NCI-H187 (cell line): ENCODE measurements at places on chromosomes 13 and 19.

GRCh38 chr13:42486711-42487198 is 87.2 kb upstream of the TNFSF11 start:
- no peak for DNase-seq

DNA sequence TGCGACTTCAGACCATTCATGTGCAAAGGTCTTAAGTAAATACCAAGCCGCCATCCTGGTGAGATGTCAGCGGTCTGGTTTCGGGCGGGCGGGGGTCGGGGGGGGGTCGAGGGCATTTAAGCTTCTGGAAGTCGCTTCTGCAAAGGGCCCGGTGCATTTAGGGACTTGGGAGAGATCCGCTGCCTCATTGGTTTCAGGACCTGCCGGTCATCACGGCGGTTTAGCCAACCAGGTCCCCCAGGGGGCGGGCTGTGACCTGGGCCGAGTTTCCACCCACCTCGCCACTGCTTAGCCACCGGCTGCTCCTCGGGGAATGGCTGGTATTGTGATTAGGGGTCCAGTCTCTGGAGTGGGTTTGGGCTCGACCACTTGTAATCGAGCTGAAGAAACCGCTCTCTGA is 7.8 kb downstream of the ANKLE1 start:
- DNase-seq: no peak

GRCh38 chr13:38784036-38784880 is 97.4 kb downstream of the FREM2 start:
- no peak for DNase-seq

- peak; percentile 88 for DNase-seq
Observed at GRCh38 chr13:98484289-98485219, 92.4 kb downstream of the STK24 start.

DNA sequence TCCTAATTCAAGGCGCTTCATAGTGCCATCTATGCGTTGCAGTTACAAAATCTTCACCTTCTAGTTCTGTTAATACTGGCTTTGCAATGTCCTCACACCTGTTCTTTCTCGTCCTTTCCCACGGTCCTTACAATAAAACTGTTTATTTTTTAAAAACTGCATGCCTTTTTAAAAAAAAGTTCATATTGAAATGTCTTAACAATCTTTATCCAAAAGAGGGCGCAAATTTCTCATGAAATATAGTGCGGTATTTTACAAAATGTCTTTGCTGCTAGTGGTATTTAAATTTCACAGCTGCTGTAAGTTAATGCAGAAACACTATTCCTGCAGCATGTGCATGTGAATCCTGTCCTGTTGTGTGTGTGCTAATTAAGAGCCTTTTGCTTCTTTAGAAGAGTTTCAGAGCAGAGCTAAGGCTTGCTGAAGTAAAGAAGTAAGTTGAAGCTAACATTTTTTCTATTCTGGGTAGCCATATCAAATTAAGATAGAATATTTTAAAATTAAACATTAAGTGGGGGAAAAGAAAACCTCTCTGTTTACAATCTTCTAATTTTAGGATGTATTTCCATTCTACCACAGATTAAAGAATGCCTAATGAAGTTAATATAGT is 15.8 kb upstream of the CLDN10 start:
- no peak for DNase-seq

DNA sequence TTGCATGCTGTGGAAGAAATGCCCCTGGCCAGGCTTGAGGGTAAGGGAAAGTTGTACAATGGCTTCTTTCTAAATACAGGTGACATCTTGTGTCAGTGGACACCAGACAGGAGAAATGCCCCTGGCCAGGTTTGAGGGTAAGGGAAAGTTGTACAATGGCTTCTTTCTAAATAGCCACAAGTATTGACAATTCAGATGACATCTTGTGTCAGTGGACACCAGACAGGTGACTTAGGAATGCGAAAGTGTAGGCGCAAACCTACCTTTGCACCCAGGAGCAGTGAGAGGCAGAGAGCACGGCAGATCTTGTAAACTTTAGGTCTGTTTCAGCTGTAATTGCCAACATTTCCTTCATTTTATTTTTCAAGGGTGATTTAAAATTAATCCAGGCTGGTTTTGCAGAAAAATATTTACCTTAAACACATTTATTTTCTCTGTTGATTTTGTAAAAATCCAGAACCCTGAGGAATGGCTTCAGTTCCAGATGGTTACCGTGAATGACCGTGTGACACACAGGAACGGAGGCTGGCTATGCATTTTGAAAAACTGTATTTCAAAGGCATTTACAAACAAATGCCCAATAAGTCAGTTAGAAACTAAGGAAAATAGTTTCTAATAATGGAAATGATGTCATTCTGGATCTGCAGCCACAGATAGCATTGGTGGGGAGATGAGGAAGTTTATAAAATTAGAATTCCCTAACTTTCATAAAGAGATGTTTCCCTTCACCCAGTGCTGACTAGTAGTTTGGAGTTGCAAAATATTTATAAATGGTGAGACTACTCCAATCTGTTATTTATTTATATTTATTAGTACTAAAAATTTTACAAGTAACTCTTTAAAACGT is 34.9 kb downstream of the TNFSF13B start:
- no peak for DNase-seq

DNA sequence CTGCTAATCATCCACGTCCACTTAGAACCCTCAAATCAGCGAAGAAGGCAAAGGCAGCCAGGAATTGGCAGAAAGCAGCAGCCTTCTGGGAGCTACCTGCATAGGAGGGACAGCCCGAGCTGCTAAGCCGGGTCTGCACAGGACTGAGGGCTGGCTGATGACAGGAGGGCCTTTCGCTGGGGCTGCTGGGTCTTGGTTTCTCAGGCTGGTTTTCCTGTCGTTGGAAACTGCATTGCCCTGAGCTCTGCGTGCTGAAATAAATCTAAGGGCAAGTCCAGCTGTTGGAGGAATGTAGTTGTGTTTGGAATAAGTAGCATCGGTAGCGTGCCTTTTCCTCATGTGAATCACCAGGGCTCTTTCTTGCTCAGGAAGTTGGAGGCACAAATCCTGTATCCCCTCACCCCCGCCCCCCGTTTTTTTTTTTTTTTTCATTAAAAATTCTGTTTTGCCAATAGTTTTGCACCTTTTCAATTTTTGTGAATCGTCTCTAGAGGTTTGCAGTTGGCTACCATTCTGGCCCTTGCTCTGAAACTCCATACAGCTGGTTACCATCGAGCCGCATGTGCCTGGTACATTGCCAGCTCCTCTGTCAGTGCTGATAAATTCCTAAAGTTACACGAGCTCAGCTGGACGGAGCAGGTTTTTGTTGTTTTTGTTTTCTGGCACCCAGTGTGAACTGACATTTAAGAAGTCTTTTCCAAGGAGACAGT is 193.9 kb upstream of the RNF113B start:
- DNase-seq: peak; percentile 18

- no peak for DNase-seq
Observed at GRCh38 chr19:51430221-51430620, 12.8 kb upstream of the SIGLEC10 start.
